ENCODE measurements at places on chromosomes 6 and 20.

DNA sequence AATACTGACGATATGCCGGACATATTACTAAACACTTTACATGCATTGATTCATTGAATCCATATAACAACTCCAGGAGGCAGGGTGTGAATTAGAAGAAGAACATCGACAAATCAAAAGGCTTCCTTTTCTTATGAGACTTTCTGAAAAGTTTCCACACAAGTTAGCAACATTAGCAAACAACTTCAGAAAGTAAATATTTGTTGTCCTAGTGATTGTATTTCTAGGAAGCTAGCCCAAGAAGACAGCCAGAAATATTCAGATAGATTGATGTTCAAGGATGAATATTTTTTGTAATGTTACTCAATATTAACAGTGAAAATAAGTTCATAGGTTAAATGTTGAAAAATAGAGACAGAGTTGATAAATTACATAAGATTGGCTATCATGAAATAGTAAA is 120.6 kb downstream of the GFRAL start:
- DNase-seq, result no peak

- no peak for DNase-seq
Observed at GRCh38 chr20:10282979-10283456, 64.4 kb downstream of the SNAP25 start.

GRCh38 chr6:31441365-31442267 is 38.2 kb downstream of the MICA start:
- DNase-seq, result peak; percentile 48

DNA sequence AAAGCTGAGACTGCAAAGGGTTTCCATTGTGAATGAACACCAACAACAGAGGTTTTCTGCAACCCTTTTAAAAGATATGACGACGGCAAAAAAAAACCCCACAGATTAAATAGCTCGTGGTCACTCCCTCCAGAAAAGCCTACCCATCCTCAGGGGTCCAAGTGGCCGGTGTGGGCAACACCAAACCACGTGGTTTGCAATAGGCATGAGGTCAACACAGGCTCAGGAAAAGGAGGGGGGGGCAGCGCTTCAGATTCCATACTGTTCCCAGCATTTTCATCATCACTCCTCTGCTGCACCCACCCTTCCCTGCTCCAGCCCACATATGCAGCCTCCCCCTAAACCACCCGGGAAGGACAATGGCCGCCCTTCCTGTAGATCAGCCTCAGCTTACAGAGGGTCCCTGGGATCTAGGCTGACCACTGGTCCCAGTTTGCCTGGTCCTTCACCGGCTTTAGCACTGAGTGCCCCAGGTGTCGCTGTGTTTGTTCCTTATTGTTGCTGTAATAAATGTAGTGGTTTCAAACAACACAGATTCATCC is 122.8 kb upstream of the PHACTR3 start:
- DNase-seq, result no peak

- no peak for DNase-seq
Observed at GRCh38 chr20:50283370-50283769, 92.7 kb downstream of the CEBPB start.

DNA sequence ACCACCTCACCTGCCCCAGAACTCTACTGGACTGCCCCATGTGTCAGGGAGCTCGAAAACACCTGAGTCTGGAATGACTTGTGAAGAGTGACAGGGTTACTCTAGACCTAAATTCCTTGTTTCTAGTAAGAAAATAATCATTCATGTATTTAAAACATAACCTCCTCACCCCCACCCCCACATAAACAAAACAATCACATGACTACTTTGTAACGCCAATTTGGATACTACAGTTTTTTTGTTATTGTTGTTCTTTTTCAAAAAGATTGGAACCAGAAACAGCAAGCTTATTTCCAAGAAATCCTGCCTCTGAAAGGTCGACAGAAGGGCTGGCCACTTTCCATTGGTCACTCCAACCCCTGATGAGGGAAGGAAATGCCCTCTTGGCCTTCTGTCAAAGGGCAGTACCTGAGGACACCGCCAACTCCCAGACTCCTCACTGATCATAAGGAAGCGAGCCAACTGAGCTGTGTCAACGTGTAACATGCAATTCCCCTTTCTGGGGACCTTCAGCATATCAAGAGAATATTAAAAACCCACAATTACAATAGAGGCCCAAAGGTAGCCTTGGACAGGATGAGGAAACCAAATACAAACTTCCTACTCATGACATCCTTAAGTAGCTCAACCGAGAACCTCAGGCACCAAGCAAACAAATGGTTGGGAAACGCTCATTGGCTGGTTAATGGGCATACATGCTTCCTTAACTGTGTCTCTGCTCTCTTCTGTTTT is 2.6 kb downstream of the MCUR1 start:
- DNase-seq, result no peak

GRCh38 chr6:51396583-51396982 is 577.9 kb downstream of the TFAP2B start:
- DNase-seq, result no peak

Measured in kidney glomerular epithelial cell (primary cell).